ENCODE measurements at places on chromosomes 4 and X.

DNA sequence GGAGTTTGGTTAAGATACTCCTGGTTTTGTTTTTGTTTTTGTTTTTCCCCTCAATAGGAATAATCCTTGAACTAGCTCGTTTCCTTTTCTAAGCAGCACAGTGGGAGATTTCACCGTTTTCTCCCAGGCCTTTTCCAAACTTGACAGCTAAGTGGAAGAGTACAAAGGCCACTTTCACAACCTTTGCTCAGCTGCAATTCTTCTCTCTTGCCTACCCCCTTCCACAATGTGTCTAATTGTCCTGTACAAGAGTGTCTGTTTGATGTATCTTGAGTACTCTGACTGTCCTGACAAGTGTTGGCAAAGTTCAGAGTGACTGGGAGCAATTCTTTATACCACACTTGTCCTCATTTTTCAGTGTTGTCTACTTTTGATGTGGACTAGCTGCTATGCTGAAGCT is 674.3 kb upstream of the AMOT start:
- no peaks in the 10 kb centered on the region for H3K27me3 ChIP-seq
- H3K4me3 ChIP-seq = no peak overlapping the region
- no peaks in the 10 kb centered on the region for H3K36me3 ChIP-seq
- no peaks in the 10 kb centered on the region for H3K4me1 ChIP-seq

DNA sequence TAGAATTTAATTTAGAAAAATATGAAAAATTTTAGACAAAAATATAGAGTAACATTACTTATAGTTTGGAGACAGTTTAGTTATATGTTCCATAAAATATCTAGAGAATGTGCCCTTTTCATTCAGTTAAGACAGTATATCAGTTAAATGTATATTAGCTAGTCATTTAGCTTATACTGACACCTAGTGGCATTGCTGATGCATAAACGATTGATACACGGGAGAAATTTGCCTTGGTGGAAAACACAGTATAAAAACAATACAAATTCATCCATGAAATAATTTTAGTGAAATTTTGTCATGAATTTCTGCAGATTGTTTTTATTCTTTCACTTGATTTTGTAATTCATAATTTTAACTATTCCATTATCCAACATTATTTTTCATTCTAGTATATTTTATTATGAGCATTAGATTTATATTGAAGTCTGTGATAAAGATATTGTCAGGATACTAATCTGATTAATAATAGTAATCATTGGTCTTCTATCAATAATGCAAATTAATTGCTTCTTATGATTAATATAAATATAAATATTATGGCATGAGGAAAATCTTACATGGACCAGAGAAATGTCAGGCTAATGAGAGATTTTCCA is 219.0 kb downstream of the TLL1 start:
- no peaks in the 10 kb centered on the region for H3K36me3 ChIP-seq
- DNase-seq = no peak
- no peaks in the 10 kb centered on the region for H3K4me1 ChIP-seq
- H3K27me3 ChIP-seq = no peaks in the 10 kb centered on the region
- H3K27ac ChIP-seq = no peak overlapping the region

- H3K27me3 ChIP-seq = peaks cover 1% of the 10 kb centered on the region
- no peaks in the 10 kb centered on the region for H3K36me3 ChIP-seq
- no peak overlapping the region for H3K27ac ChIP-seq
- no peak overlapping the region for H3K4me3 ChIP-seq
- H3K4me1 ChIP-seq = no peaks in the 10 kb centered on the region
These were observed 50.0 kb downstream of the CYTL1 start for GRCh38 chr4:4969298-4969697.

DNA sequence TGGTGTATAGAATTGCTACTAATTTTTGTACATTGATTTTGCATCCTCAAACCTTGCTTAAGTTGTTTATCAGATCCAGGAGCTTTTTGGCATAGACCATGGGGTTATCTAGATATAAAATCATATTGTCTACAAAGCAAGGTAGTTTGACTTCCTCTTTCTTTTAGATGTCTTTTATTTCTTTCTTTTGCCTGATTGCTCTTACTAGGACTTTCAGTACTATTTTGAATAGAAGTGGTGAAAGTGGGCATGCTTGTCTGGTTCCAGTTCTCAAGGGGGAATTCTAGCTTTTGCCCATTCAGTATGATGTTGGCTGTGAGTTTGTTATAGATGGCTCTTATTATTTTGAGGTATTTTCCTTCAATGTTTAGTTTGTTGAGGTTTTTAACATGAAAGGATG is 187.9 kb upstream of the LCORL start:
- H3K27ac ChIP-seq = no peak overlapping the region
- H3K36me3 ChIP-seq = no peaks in the 10 kb centered on the region
- H3K4me1 ChIP-seq = no peaks in the 10 kb centered on the region
- H3K27me3 ChIP-seq = peaks cover 5% of the 10 kb centered on the region
- no peak for DNase-seq
- no peak overlapping the region for H3K4me3 ChIP-seq

Data from activated CD4-positive, alpha-beta memory T cell treated with anti-CD3 and anti-CD28 coated beads for 36 hours (primary cell).